Activated CD8-positive, alpha-beta memory T cell treated with anti-CD3 and anti-CD28 coated beads for 1 hour (primary cell): ENCODE measurements at places on chromosomes 7 and 10.

DNA sequence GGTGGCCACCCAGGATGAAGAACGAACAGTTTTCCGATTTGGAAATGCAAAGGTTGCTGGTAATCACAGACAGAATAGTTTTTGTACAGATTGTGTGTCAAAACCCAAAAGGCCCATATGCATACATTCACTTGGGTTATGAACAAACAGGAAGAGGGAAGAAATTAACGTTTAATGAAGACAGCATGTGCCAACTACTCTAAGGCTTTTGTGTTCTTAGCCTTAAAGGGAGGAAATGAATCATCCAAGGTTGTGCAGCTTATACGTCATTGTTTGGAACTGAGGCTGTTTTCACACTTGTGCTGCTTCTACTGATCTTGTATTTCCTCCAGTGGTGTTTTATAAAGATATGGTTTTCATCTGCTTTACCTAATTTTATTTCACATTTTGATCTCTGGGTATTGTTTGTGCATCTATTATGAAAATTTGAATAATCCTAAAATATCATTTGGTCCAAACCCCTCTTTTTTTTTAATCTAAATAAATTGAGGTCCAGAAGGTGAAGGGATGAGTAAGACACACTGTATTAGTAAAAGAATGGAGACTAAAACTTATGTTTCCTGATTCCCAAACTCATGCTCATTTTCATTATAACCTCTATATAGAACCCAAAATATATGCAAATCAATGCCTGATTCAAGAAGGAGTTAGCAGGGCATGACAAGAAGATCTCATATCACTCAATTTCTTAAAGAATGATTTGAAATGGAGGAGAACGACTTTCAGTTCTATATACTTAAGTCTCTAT, 373.1 kb downstream of the THSD7A start:
- DNase-seq, result no peak

- no peak for DNase-seq
Measured at GRCh38 chr7:24025765-24026164, 258.2 kb upstream of the NPY start.

GRCh38 chr10:126481181-126481580, 92.9 kb upstream of the ADAM12 start:
- no peak for DNase-seq

DNA sequence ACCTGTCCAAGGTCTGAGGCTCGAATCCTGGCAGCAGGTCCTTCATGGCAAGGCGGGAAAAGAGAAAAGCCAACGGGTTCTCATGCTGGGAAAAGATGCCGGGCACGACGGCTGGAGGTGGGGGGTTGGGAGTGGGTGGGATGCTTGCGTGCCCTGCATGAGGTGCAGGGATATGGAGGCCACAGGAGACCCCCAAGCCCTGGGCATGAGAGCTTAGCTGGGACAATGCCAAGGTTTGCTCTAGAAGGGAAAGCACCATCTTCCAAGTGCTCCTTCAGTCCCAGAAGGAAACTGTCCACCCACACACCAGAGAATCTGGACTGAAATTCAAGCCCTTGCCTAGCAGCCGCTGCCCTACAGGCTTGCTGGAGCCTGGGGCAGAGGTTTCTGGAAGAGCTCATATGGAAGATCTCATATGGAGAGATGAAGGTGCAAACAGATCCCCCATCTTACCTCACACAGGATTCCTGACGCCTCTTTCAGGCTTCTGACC, 64.3 kb downstream of the ZRANB1 start:
- no peak for DNase-seq

- DNase-seq, result no peak
Measured at GRCh38 chr7:48251766-48252165, 80.5 kb downstream of the ABCA13 start.

GRCh38 chr7:76225379-76225778, 23.7 kb downstream of the SRRM3 start:
- DNase-seq, result no peak
